ENCODE measurements at places on chromosomes 3 and 15.

- no peak for DNase-seq
These were observed 174.3 kb upstream of the TOPAZ1 start for GRCh38 chr3:44067431-44067830.

GRCh38 chr3:18634461-18634860 is 209.3 kb upstream of the SATB1 start:
- DNase-seq = no peak

DNA sequence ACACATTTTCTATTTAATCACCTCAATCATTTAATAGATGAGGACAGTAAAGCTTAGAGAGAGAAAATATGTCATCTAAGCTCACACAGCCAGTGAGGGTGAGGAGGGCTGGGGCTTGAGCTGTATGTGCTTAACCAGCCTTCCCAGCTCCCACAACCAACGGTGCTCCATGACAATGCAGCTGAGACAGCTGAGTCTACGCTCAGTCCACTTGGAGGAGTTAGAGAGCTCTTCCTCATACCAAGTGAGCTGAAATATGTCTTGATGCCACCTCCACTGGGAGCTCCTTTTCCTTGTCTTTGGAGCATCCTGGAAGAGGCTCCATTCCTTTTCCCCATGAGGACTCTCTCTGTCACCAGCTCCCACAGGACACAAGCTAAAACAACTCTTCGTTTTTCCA is 9.3 kb downstream of the HOMER2 start:
- DNase-seq = no peak

DNA sequence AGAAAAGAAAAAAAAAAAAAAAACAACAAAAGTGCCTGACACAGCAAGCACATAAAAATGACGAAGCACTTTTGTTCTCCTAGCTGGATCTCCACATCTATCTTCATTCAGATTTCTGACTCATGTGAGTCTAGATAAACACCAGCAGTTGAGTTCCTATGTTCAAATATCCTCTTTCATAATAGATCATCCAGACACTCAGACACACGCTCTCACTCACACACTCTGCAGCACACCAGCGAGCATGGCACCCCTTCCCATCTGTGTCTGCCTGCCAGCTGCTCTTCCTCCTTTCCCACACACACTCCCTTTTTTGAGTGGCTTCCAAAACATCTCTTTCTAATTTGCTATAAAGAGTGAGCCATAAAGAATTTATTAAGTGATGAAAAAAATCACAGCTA is 19.8 kb upstream of the CELF6 start:
- DNase-seq = no peak

DNA sequence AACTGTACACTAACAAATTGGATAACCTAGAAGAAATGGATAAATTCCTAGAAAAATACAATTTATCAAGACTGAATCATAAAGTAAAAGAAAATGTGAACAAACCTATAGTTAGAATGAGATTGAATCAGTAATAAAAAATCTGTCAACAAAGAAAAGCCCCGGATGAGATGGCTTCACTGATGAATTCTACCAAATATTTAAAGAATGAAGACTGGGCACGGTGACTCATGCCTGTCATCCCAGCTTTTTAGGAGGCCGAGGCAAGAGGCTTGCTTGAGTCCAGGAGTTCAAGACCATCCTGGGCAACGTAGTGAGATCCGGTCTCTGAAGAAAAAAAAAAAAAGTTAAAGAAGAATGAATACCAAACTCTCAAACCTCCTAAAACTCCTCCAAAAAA is 17.7 kb upstream of the AP4E1 start:
- DNase-seq = no peak

DNA sequence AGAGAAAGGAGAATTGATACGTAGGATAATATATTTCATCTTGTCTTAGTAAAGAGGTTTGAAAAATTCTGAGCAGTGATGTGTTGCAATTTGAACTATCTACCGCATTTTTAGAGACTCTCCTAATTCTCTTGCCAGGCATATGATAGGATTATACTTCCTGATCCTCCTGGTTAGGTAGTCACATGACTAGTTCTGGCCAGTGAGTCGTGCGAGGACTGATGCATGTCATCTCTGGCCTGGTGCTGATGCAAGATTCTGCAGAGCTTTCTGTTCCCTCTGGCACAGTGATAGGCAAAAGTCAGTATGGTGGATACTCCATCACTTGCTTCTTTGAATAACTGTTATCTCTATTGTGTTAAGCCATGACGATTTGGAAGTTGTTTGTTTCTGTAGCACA is 277.6 kb upstream of the NAALADL2 start:
- DNase-seq = no peak

DNA sequence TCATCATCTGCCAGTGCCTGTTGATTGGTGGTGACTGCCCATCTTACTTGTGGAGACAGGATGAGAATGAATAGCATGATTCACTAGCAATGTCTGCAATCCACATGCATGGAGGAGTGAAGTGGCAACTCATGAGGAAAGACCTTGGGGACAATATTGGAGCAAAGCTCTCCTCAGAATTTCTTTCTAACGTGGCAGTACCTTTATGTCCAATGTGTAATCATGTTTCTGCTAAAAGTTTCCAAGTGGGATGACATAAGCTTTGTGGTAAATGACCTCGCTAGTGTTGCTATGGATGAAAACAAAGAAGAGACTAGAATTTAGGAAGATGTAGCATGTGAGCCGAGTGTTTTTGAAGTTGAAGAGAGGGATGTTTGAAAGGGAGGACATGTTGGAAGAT is 117.8 kb downstream of the CPNE4 start:
- no peak for DNase-seq

- no peak for DNase-seq
These were observed 13.1 kb downstream of the CCR5AS start for GRCh38 chr3:46393554-46394434.

GRCh38 chr15:48935236-48935635 is 28.5 kb downstream of the SHC4 start:
- no peak for DNase-seq

GRCh38 chr3:192156382-192156781 is 571.0 kb downstream of the FGF12 start:
- DNase-seq = no peak

GRCh38 chr15:64144565-64145281 is 6.8 kb upstream of the SNX22 start:
- DNase-seq = no peak

GRCh38 chr15:84752700-84753099 is 4.3 kb downstream of the ZNF592 start:
- no peak for DNase-seq

DNA sequence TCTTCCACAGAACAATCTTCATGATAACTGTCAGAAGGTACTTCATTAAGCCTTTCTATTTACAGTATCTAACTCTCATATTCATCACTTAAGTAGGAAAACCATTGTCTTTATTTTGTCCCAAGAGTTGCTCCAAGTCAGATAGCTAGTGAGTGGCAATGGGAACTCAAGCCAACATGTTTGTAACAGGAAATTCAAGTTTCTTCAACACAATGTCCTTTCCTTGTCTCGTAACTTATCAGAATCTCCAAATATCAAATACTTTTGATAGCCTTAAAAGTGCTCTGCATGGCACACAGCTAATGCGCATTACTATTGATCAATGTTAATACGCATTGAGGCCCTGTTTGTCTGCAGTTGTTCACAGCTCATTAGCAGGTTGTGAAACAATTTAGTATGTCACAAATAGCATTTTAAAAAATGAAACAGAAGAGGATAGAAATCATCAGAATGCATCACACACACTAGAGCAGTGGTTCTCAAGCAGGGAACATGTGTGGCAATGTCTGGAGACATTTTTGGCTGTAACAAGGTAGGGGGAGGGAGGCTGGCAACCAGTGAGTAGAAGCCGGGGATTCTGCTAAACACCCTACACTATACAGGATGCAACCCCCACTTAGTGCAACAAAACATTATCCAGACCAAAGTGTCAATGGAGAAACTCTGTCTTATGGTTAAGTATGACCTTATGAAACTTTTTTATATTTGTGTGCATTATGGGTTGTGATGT is 27.5 kb downstream of the BTLA start:
- DNase-seq = no peak

GRCh38 chr3:106309274-106309673 is 440.5 kb upstream of the CBLB start:
- no peak for DNase-seq

GRCh38 chr15:70050970-70051369 is 46.7 kb downstream of the TLE3 start:
- no peak for DNase-seq

GRCh38 chr3:190224863-190225692 is 97.2 kb downstream of the CLDN1 start:
- DNase-seq = no peak

GRCh38 chr3:63413523-63413922 is 135.4 kb downstream of the SYNPR start:
- DNase-seq = no peak

- no peak for DNase-seq
These were observed 226.8 kb downstream of the MAGI1 start for GRCh38 chr3:65811892-65812291.

- no peak for DNase-seq
These were observed 7.2 kb downstream of the GNL3 start for GRCh38 chr3:52693071-52693470.

GRCh38 chr3:148131990-148132638 is 565.6 kb upstream of the AGTR1 start:
- DNase-seq = no peak

Data from stimulated activated CD4-positive, alpha-beta T cell treated with anti-CD3 and anti-CD28 coated beads, TNF-alpha, amount 100 ng/mL, for 4 hours (primary cell).